Spinal cord (tissue), 10 donors: ENCODE measurements at places on chromosomes 7 and 10. TPM values are rescaled to one million over a fixed set of nuclear protein-coding genes. Genes with fewer than 3 reads are reported as not detected.

The CADPS2 gene
- 36.7 TPM for total RNA-seq

The KLHL7 gene
- total RNA-seq, result 78.3 TPM

The TSPAN33 gene
- total RNA-seq, result 16.4 TPM

GRCh38 chr7:150746921-150747320 is 9.7 kb downstream of the GIMAP5 start:
- H3K36me3 ChIP-seq, result no peaks in the 10 kb centered on the region
- no peak for DNase-seq

- DNase-seq, result peak; percentile 70
- peaks cover 81% of the 10 kb centered on the region for H3K4me1 ChIP-seq
- peaks cover 10% of the 10 kb centered on the region for H3K36me3 ChIP-seq
- peaks cover 69% of the 10 kb centered on the region for H3K27me3 ChIP-seq
- H3K27ac ChIP-seq, result peak overlapping the region; percentile 96
- H3K4me3 ChIP-seq, result peak overlapping the region; percentile 84
Observed at GRCh38 chr10:75404815-75405597, 3.4 kb upstream of the ZNF503 start.

DNA sequence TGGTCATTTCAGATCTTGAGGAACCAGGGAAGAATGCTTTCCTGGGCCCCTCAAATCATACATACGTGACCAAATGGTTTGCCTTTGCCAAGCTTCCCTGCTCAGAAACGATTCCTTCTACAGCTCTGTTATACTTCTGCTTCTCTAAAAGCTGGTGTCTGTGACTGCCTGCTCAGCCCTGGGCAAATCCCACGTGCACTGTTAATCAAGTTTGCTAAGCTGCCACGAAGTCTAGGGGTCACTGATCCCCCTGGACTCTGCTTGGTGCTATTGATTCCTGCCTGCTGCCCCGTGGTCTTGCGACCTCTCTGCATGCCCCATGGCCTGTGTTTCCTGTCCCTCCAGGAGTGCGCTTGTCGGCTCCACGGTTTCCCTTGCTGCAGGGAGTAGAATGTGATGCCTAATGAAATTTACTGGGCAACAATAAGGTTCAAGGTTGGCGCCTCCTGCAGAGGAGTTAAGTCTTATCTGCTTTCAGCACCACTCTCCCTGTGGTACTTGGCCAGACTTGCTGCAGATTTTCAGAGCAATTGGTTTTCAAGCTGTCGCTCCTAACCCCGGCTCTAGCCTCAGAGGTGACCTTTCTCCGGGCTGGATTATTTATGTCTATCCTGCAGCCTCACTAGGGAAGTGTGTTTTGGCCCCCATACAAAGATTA is 201.6 kb upstream of the FZD8 start:
- H3K27me3 ChIP-seq, result no peaks in the 10 kb centered on the region
- no peak overlapping the region for H3K4me3 ChIP-seq
- H3K36me3 ChIP-seq, result no peaks in the 10 kb centered on the region
- H3K27ac ChIP-seq, result no peak overlapping the region
- no peak for DNase-seq
- H3K4me1 ChIP-seq, result peaks cover 5% of the 10 kb centered on the region

DNA sequence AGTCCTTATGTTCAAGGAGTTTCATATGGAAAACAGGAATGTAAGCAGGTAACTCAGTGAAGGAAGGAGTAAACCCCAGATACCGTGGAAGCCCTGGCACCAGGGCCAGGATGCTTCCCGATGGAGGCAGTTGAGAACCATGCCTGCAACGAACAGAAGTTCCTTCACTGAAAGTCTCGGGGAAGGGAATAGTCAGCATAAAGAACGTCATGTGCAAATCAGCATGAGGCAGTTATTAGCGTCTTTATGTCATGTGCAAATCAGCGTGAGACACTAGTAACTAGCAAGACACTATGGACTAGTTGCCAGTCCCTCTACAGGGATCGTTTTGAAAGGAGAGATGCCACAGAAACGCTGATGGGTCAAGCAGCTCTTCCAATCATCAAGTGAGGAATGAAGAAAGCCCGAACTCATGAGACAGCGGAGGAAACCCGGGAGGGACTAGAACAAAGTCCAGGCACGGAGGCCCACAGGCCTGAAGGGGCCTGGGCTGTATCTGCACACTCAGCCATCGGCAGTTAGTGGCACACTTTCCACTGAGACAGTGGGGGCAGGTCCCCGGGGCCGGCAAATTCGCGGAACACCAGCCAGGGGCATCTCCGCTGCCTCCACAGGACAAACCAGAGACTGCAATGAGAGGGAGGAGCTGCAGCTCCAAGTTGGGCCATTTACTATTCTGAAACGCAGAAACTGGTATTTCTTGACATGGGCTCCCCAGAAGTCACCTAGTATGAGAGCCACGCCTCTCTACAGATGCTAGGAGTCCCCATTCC is 109.6 kb downstream of the SFMBT2 start:
- no peak overlapping the region for H3K27ac ChIP-seq
- no peak for DNase-seq
- H3K4me1 ChIP-seq, result peaks cover 6% of the 10 kb centered on the region
- no peaks in the 10 kb centered on the region for H3K36me3 ChIP-seq
- H3K4me3 ChIP-seq, result no peak overlapping the region

DNA sequence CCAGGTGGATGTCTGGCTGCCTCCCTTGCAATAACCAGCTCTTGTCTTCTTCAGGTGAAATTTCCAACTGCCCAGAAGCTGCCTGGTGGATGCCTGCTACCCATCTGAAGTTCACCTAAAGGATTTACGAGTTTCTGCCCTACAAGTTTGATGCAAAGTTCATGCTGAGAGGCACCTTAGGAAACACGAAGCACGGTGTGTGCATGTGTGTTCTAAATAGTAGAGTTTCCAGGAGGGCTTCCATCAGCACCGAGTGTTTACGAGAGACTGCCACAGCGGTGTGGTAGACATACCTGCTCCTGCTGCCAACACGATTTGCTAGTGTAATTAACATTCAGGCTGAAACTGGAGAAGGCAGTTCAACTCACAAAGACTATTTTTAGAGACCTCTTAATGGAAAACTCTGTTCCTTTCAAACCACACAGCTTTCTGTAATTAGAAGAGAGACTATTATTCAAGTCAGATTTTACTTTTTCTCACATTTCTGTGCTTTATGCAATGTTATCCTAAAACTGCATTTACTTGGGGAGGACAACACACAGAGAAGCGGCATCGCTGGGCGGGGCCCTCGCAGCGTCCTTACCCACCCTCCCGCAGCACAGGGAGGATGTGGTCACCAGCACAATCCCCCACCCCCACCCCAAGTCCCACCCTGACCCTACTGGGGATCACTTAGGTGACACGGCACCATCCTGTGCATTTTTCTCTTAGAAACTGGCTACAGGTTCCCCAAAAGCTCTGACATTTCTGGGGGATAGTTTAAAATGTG is 15.5 kb upstream of the CPXM2 start:
- no peaks in the 10 kb centered on the region for H3K36me3 ChIP-seq
- no peak for DNase-seq
- no peak overlapping the region for H3K4me3 ChIP-seq
- peaks cover 65% of the 10 kb centered on the region for H3K4me1 ChIP-seq
